SJCRH30 (cell line): ENCODE measurements at places on chromosomes 2 and 18. TPM values are rescaled to one million over a fixed set of nuclear protein-coding genes. Genes with fewer than 3 reads are reported as not detected.

The ARL4C gene
- total RNA-seq, result 12.2 and 13.0 TPM in 2 replicates

The RBKS gene
- total RNA-seq, result 0.20 and 0.51 TPM in 2 replicates

The IGFBP2 gene
- 175 and 188 TPM in 2 replicates for total RNA-seq

The RSAD2 gene
- total RNA-seq, result not detected in 2 replicates

The ADAM23 gene
- 23.5 and 25.0 TPM in 2 replicates for total RNA-seq

GRCh38 chr18:47209171-47209570 lies 33.0 kb upstream of the IER3IP1 start:
- no peak overlapping the region for H3K4me3 ChIP-seq
- no peaks in the 10 kb centered on the region for H3K27me3 ChIP-seq
- no peaks in the 10 kb centered on the region for H3K36me3 ChIP-seq

GRCh38 chr2:179239195-179239594 lies 25.4 kb downstream of the SESTD1 start:
- H3K27ac ChIP-seq, result no peak overlapping the region
- DNase-seq, result no peak
- no peak overlapping the region for H3K4me3 ChIP-seq
- H3K27me3 ChIP-seq, result no peaks in the 10 kb centered on the region

DNA sequence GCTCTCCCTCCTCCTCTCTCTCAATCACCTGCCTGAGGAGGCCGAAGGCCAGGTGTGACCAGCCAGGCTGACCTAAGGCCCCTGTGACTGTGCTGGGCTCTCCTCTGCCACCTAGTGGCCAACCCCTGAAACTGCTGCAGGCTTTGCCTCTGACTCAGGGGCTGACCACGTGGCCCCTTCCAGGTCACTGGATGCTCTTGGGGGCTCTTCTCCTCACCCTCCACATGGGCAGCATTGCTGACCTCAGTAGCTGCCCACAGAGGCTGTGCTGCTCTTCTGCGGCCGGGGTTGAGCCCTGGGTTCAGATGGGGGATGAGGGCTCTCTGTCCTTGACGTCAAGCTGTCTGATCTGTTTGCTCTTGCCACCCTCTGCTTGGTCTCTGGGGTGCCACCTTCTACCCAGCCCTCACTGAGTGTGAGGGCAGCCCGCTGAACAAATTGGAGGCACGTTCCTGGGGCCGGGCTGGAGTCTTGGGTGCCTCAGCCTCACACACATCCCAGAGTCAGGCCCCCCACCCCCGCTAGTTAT lies 122.7 kb downstream of the TWIST2 start:
- no peaks in the 10 kb centered on the region for H3K36me3 ChIP-seq
- no peak overlapping the region for H3K27ac ChIP-seq
- H3K4me3 ChIP-seq, result no peak overlapping the region
- H3K27me3 ChIP-seq, result peaks cover 6% of the 10 kb centered on the region

DNA sequence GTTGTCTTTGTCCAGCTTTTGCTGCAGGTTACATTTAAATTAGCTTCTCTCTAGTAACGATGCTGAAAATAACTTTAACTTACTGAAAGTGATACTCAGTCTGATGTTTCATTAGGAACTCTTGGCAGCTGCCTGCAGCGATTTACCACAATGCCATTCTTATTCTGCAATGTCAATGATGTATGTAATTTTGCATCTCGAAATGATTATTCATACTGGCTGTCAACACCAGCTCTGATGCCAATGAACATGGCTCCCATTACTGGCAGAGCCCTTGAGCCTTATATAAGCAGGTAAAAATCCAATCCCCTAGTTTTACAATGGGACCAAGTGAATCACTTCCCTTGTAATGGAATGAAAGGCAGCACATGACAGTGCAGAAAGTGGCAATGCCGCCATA lies 16.3 kb upstream of the MFF start:
- H3K4me3 ChIP-seq, result no peak overlapping the region
- no peak for DNase-seq
- H3K4me1 ChIP-seq, result no peaks in the 10 kb centered on the region
- no peak overlapping the region for H3K27ac ChIP-seq

DNA sequence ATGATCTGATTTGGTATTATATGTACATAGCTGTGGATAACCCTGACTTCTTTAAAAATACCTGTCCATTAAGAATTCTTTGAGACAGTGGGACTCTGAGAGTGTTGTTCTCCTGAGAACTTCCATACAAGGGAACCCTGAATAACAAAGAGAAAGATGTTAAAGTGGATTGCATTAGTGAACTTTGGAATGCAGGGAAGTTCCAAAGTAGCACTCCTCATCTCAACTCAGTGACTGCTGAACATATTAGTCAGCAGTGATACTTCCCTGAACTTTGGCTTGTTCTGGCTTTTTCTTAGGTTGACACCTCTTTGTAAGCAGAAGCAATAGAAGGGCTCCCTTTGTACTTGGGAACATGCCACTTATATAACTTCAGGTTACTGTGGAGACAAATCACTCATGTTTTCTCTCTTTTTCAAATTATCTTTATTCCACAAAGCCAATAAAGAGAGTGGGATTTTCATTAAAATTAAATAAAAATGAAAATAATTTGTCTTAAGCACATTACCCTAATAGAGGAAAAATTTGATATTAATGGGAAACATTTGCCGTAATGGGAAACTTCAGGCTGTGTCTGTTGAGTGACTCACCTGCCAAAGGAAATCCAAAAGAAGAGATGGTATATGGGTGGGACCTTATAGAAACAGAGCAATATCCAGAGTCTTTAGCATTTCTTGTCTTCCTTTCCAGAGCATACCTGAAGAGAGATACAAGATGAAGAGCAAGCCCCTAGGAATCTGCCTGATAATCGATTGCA lies 33.3 kb downstream of the CFLAR start:
- H3K36me3 ChIP-seq, result no peaks in the 10 kb centered on the region
- no peak overlapping the region for H3K27ac ChIP-seq
- H3K27me3 ChIP-seq, result no peaks in the 10 kb centered on the region
- DNase-seq, result no peak

- DNase-seq, result no peak
- no peak overlapping the region for H3K4me3 ChIP-seq
- H3K36me3 ChIP-seq, result no peaks in the 10 kb centered on the region
- H3K4me1 ChIP-seq, result no peaks in the 10 kb centered on the region
These were observed 156.0 kb downstream of the TFCP2L1 start for GRCh38 chr2:121128741-121129659.

- no peaks in the 10 kb centered on the region for H3K36me3 ChIP-seq
- H3K27ac ChIP-seq, result no peak overlapping the region
- H3K4me3 ChIP-seq, result no peak overlapping the region
- no peak for DNase-seq
These were observed 9.9 kb upstream of the IL1A start for GRCh38 chr2:112794131-112794733.

- peak; percentile 90 for DNase-seq
- no peaks in the 10 kb centered on the region for H3K4me1 ChIP-seq
- no peaks in the 10 kb centered on the region for H3K27me3 ChIP-seq
- peak within 1 kb of the TSS; percentile 87 for H3K27ac ChIP-seq
- H3K36me3 ChIP-seq, result no peaks in the 10 kb centered on the region
- peak within 1 kb of the TSS; percentile 96 for H3K4me3 ChIP-seq
These were observed at the start of gene ZNF521 for GRCh38 chr18:25351777-25352628. Gene ZNF521, minus strand, starts transcription at chr18:25352166. Its CDS starts 1,220 bp downstream, at chr18:25350946.

DNA sequence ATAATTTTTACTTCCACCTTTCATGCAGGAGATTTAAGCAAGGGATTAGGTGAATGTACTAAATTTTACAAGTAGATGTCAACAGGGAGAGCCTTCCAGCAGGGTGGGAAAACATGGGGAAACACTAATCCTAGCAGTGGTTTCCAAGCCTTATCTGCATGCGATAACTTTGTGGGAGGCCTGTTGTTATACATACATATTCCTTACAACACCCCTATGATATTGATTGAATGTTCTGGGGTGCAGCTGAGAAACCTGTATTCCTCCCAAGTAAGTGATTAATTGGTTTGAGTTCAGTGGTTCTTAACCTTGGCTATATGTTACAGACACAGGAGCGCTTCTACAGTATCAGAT lies 65.9 kb downstream of the COL4A4 start:
- no peaks in the 10 kb centered on the region for H3K4me1 ChIP-seq
- no peaks in the 10 kb centered on the region for H3K36me3 ChIP-seq
- no peak overlapping the region for H3K27ac ChIP-seq
- DNase-seq, result no peak

DNA sequence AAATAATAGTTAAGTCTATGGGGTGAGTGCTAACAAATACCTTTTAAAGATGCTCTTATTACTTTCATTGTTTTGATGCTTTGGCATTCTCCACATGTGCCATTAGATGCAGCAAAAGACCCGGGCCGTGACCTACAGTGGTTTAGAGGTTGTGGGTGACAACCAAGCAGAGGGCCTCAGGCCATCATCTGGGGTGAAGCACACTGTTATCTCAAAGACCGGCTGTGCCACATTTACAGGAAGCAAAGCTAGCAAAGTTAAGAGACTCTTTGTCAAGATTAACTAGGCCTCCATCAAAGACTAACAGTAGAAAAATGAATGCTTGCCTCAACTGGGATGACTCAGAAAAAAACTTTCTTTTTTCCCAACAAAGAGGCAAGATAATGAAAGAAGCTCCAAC lies 695.3 kb downstream of the SATB2 start:
- no peak overlapping the region for H3K27ac ChIP-seq
- 0 out of 2 replicates have a peak, but pooled peaks cover 5% of the 10 kb centered on the region for H3K4me1 ChIP-seq

GRCh38 chr2:176817061-176817565 lies 395.5 kb upstream of the HNRNPA3 start:
- no peaks in the 10 kb centered on the region; the same call in 1 of the 2 replicates for H3K27me3 ChIP-seq
- no peak overlapping the region for H3K27ac ChIP-seq
- H3K4me3 ChIP-seq, result no peak overlapping the region
- H3K4me1 ChIP-seq, result no peaks in the 10 kb centered on the region
- H3K36me3 ChIP-seq, result no peaks in the 10 kb centered on the region
- no peak for DNase-seq

DNA sequence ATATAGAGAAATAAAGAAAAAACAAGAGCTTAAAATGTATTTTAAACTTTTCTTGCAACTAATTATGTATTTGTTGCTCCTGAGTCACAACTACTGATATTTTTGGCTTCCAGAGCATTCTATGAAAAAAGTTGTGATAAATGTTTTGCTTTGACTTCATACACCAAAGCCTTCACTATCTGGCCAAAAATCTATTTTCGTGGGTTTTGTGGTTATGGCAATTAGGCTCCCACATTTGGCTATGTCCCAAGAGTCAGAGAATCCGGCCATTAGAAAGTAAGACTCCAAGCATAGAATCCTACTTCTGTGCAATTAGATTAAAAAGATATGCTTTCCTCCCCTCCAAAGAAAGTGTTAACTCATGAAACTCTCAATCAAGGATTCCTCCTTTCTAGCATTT lies 1456.1 kb upstream of the ACVR2A start:
- peaks cover 9% of the 10 kb centered on the region for H3K4me1 ChIP-seq
- no peaks in the 10 kb centered on the region for H3K36me3 ChIP-seq
- H3K4me3 ChIP-seq, result no peak overlapping the region
- peak; percentile 96 for DNase-seq
- peak overlapping the region; percentile 39 for H3K27ac ChIP-seq

DNA sequence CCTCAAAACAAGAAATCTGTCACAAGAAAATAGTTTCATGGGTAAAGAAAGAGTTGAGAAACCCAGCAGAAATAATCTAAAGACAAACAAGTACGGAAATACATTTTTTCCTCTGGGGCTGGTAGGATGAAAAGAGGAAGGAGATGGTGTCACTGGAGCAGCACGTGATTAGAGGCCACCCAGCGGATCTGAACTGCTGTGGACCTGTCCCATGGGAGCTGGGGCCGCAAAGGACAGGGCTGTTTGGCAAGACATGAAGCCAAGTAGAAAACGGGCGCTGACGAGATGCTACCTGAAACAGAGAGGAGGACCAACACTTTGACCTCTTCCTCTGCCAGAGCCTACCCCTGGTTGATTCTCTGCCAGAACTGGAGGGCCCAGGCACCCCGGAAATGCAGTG lies 295.4 kb upstream of the ATP5MC3 start:
- H3K36me3 ChIP-seq, result no peaks in the 10 kb centered on the region
- no peak for DNase-seq
- H3K27me3 ChIP-seq, result no peaks in the 10 kb centered on the region; the same call in 1 of the 2 replicates
- H3K4me1 ChIP-seq, result no peaks in the 10 kb centered on the region
- no peak overlapping the region for H3K27ac ChIP-seq
- no peak overlapping the region for H3K4me3 ChIP-seq

DNA sequence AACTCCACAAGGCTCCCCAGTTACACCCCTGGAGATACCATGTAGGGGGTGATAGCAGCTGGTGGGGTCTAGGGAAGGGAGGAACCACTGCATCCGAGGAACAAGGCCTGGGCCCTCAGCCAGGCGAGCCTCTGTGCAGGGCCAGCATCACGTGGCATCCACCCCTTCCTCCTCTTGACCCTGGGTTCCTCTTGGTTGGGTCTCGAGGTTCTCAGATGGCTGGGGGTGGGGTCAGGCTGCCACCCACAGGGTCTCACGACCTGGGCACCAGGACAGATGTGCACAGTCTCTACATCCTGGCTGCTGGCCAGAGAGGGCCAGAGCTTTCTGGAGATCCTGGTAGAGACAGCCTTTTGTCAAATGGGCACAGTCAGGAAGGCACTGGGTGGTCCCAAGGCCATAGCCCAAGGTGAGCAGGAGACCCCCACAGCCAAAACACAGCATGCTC lies 10.4 kb downstream of the HS6ST1 start:
- H3K4me1 ChIP-seq, result peaks cover 49% of the 10 kb centered on the region
- no peaks in the 10 kb centered on the region for H3K36me3 ChIP-seq
- no peak overlapping the region for H3K4me3 ChIP-seq
- no peak for DNase-seq

DNA sequence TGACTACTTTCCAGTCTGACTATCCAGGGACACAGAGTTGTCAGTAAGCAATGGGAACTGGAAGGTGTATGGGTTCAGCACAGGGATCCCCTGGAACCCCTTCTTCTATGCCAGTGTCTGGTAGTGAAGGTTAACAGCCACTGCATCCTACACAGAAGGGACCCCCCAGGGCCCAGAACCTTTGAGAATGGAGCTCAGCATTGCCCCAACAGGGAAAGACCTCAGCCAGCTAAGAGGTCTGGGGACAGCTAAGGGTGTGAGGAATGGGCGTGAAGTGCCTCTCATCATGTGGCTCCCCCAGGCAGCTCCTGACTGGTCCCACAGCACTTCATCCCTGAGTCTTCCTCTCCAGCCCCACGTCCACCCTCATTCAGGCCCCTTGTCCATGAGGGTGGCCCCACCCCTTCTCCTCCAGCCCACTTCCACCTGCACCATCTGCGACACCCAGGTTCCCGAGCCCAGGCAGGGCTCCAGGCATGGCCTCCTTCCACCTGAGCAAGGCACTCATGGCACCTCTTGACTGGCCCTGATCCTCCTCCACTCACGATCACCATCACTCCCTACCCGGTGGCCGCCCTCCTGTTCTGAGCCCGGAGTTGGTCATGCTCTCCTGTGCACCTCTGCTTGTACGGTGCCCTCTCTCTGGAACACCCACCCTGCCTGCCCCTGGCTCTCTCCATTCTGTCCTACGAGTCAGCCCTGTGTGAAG lies 77.1 kb downstream of the SFXN5 start:
- H3K4me3 ChIP-seq, result no peak overlapping the region
- DNase-seq, result no peak
- H3K36me3 ChIP-seq, result no peaks in the 10 kb centered on the region

DNA sequence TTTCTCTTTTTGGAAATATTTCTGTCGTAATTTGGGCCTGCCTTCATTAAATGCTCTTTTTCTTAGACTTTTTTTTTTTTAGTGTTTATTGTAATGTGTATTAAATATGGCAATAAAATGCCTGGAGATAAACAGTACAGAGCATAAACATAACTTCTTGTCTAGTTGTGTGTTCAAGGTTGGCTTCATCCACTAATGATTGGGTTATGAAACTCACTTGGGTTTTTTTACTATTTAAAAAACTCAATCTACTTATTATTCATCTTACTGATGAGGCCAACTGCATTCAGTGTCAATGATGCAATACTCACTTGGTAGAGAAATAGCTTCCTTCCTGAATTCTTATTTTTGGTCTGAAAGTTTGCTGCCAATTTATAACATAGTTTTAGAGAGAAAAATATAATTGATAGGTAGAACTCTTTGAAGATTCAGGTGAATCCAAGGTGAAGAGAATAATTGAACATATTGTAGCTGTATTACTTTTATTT lies 144.2 kb upstream of the NABP1 start:
- no peaks in the 10 kb centered on the region; the same call in 1 of the 2 replicates for H3K4me1 ChIP-seq
- DNase-seq, result no peak
- H3K4me3 ChIP-seq, result no peak overlapping the region
- no peaks in the 10 kb centered on the region for H3K27me3 ChIP-seq
- H3K27ac ChIP-seq, result no peak overlapping the region
